Skeletal muscle cell (primary cell): ENCODE measurements at places on chromosomes 7 and 10.

- DNase-seq, result no peak
Measured at GRCh38 chr7:157281221-157281998, 55.4 kb upstream of the DNAJB6 start.

DNA sequence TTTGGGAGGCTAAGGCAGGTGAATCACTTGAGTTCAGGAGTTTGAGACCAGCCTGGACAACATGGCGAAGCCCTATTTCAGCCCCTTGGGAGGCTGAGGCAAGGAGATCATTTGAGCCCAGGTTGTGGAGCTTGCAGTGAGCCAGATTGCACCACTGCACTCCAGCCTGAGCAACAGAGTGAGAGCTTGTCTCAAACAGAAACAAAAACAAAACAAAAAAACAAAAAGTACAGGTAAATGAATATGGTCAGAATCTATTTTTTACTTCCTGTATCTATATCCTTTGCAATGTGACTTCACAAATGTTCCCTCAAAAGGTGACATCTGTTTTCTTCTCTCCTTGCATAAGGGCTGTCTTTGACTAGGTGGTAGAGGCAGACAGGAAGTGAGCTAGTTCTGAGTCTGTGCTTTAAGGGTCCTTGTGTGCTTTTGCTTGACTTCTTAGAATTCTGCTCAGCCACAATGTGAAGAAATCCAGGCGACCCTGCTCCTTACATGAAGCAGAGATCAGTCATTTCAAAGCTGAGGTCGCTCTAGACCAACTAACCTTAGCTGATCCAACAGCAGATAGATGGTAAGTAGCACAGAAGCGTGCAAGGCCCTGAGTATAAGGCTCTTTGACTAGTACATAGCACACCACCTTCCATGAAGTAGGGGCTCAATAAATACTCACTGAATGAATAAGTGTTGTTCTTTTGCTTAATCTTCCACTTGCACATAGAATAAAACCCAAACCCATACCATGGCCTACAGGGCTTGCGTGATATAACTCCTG, 423.2 kb upstream of the PCDH15 start:
- no peak for DNase-seq

- DNase-seq, result no peak
Measured at GRCh38 chr7:27351137-27351536, 108.5 kb downstream of the EVX1 start.

- no peak for DNase-seq
Measured at GRCh38 chr10:28594406-28594805, 61.5 kb downstream of the WAC start.

DNA sequence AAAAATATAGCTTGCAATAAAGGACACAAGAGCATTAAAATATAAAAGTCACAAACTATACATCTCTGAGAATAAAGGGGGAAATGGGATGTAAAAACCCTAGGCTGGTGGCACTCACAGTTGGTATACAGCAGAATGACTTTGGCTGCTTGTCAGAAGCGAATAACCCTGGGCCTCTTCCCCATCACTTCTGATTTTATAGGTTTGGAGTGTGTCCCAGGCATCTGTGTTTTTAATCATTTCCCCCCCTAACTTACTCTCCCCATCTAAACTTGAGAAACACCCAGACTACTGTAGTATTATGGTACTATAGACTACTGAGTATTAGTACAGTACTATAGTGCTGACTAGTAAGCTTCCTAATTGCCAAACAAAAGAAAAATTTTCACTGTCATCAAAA, 1.8 kb upstream of the RPA3 start:
- no peak for DNase-seq

GRCh38 chr10:121157998-121158397, 306.8 kb downstream of the WDR11 start:
- no peak for DNase-seq

DNA sequence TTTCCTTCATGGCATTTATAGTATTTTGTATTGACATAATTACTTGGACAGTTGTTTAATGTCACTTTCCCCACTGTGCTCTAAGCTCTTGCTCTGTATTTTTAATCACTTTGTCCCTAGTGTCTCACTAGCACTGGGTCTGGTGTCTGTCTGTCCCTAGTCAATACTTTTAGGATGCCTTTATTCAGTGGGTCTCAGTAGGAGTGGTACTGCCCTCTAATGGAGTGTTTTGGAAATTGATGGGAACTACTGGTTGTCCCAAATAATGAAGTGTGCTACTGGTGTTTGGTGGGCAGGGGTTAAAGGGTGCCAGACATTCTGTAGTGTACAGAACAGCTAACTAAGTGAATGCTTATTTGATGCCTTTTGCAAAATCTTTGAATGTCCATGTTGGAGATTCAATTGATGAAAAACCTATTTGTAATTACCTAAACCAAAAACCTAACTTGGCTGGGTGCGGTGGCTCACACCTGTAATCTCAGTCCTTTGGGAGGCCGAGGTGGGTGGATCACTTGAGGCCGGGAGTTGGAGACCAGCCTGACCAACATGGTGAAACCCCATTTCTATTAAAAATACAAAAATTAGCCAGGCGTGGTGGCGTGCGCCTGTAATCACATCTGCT, 33.3 kb downstream of the CDK14 start:
- no peak for DNase-seq

DNA sequence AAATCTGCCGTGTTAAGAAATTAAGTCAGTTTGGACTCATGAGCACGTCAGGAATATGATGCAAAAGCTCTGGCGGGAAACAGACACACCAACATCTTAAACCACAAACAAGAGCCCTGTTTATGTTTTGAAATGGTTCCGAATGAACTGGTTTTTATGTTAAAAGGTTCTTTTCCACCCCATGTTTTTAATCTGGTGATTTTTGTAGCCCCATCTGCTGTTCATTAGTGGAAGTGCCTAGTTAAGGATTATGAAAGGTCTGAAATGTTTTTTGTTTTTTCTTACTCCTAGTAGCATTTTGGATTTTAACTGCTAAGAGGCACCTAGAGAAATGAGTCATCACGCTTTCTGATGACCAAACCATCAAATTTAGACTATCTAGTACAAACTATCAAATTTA, 404.1 kb upstream of the MKI67 start:
- DNase-seq, result no peak

- no peak for DNase-seq
Measured at GRCh38 chr10:3217853-3218252, 45.3 kb upstream of the PITRM1 start.

DNA sequence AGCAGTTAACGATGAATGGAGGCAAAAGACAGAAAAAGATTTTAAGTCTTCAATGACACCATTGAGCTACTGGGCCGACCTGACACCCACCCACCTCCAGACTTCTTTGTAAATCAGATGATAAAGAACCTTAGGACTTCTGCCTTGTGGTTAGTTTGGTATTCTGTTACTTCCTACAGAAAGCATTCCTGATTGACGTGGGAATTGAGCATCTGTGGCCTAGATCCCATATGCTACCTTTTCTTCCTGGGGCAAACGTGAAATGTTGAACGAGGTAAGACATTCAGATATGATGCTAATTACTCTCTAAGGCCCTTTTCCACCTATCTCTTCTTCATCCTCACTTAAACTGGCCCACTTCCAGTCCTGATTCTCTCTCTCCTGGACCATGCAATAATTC, 10.2 kb downstream of the PRLHR start:
- no peak for DNase-seq

DNA sequence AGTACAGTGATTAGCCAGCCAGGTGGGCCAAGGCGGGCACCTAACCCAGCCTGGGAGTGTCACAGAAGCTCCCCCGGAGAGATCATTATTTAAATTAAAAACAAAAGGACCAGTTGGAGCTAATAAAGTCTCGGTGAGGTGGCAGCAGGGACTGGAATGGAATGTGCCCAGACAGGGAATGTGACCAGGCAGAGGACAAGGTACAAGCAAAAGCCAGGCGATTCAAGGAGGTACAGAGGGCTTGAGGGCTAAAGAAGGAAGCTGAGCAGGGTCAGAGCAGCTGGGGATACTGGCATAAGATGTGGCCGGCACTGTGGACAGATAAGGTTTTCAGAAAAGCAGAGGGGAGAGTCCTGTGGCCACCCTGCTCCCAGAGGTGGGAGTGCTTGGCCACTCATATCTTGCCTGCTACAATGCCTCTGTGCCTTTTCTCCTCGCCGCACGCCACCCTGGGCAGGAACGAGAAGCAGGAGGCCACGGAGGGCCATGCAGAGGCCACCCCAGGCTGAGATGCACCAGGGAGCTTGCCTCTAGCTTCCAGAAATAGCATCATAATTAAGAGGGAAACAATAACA, 13.2 kb downstream of the TMEM273 start:
- DNase-seq, result no peak

- DNase-seq, result no peak
Measured at GRCh38 chr7:99465421-99465768, 572 bp downstream of the ATP5MF start.

DNA sequence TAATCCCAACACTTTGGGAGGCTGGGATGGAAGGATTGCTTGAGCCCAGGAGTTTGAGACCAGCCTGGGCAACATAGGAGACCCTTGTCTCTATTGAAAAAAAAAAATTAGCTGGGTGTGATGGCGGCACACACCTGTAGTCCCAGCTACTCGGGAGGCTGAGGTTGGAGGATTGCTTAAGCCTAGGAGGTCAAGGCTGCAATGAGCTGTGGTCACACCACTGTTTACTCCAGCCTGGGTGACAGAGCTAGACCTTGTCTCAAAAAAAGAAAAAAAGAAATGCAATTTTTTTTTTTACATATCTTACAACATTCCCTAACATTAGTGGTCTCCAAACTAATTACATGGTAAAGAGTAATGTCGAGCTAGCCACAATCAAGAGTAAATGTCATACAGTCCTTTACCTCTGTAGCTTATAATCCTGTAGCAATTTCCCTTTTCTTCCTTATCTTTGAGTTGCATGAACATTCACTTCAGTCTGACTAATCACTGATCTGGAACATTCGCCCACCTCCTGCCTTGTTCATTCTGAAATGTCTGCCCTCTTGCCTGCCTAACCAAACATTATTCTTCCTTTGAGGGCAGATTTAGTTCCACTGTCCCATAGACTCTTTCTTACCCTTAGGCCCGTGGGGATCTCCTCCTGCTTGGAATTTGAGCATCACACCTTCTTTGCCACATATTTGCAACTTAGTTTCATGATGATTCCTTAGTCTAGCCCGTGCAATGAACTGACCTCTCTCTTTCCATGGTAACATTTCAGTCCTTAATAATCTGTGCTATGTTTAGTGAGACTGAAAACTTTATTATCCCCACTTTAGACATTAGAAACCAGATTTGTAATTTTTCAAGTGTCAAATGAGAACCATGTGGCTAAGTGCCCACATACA, 4.8 kb upstream of the VCL start:
- no peak for DNase-seq

DNA sequence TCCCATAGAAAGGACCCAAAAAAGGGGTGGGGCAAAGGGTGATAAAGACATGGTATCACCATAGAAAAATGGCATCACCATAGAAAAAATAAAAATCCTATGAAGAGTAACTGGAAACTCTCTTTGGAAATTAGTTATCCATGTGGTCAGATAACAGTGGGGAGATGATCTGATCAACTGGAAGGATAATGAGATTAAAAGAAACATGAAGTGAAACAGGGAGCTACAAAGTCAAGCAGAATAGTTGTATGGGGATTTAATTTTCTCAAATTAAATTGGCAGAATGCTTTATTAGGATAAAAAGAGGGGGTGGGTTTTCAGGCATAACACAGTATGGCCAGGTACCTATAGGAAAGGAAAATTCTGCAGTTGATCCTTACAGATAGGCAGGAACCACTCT, 111.2 kb downstream of the WNT2 start:
- DNase-seq, result no peak

DNA sequence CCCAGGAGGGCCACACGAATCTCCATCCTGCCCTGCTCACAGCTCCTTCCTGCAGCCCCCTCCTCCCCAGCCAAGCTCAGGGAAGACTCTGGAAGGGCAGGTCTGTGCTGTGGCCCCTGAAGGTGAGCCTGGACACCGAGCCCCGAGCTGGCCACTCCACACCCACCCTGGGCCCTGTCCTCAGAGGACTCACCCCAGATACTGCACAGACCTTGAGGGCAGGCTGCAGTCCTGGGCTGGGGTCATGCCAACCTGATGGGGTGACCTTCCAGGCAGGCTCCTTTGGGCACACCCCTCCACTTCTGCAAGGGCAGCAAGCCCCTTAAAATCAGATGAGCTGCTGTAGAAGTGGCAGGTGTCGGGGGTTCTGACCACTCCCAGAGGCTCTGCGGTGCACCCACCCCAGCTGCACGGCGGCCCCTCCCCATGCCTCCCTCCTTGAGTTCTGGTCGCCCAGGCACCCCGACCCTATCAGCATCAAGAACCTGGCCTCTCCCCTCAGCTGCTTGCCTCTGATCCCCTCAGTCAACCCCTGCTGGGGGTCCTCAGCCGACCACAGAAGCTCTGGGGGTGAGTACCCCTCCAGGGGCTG, 24.3 kb downstream of the YKT6 start:
- no peak for DNase-seq
